ENCODE measurements at places on chromosomes 3 and 15.

- H3K4me1 ChIP-seq = no peaks in the 10 kb centered on the region
- no peak for DNase-seq
Observed at GRCh38 chr3:190092250-190092649, 28.4 kb downstream of the P3H2 start.

- no peaks in the 10 kb centered on the region for H3K36me3 ChIP-seq
- H3K27me3 ChIP-seq = peaks cover 38% of the 10 kb centered on the region
- peaks cover 30% of the 10 kb centered on the region for H3K4me1 ChIP-seq
- H3K27ac ChIP-seq = no peak overlapping the region
Observed at GRCh38 chr3:50275141-50275995, 3.5 kb upstream of the LSMEM2 start.

- peaks cover 8% of the 10 kb centered on the region for H3K27me3 ChIP-seq
- no peaks in the 10 kb centered on the region for H3K36me3 ChIP-seq
- no peak overlapping the region for H3K4me3 ChIP-seq
- no peak for DNase-seq
Observed at GRCh38 chr3:40780925-40781406, 256.2 kb downstream of the ZNF621 start.

DNA sequence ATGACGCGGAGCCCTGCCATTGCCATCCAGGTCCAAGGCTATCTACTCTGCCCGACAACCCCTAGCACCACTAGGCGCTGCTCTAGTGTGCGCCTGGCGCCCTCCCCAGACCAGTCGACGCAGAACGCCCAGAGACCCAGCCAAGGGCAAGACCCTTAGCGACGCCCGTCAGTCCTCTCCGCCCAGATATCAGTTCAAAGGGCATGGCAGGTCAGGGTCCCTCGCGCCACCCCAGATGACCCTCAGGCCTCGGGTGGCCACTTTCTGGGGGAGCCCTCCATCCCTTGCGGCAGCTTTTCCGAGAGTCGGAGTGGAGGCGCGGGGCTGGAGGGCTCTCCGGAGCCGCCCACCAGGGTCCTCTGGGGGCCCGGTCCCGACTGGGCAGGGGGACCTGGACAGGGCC, 371 bp upstream of the CLSTN2 start:
- DNase-seq = no peak
- no peak overlapping the region for H3K27ac ChIP-seq
- H3K4me3 ChIP-seq = no peak overlapping the region
- H3K36me3 ChIP-seq = no peaks in the 10 kb centered on the region
- peaks cover 5% of the 10 kb centered on the region for H3K4me1 ChIP-seq

DNA sequence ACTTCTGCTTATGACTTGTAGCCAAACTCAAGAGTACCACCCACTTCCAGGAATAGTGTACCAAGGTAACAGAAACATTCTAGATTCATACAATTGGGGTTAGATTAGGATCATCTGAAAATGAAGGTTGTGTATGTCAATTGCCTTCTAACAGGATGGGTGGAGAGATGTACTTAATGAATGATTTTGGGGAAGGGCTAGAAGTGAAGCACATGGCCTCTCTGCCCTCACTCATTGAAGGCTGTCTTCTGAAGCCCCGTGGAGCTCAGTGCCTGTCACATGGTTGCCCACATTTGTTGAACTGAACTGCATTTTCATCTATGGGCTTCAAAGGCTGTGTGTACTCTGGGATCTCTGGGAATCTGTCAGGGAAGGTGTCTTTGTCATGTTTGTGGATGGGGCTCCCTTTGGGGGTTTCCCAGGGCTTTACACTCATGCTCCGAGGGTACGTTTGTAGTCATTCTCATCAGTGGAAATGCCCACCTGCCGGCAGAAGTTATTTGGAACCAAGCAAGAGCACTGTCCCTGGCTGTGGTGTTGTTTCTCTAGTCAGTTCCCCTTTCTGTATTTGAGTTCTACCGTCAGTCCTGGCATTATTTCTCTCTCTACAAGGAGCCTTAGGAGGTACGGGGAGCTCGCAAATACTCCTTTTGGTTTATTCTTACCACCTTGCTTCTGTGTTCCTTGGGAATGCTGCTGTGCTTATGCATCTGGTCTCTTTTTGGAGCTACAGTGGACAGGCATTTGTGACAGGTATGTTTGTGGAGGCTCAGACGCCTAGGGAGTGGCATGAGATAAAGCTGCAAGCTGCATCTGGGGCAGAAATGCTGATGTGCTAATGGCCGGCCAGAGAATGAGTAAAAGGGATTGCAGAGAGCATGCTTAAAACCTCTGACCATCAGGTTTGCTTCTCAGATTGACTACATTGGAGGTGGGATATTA, 22.4 kb downstream of the CD86 start:
- H3K4me3 ChIP-seq = peak overlapping the region; percentile 75
- H3K27ac ChIP-seq = peak overlapping the region; percentile 81
- no peak for DNase-seq
- no peaks in the 10 kb centered on the region for H3K36me3 ChIP-seq
- H3K27me3 ChIP-seq = peaks cover 6% of the 10 kb centered on the region
- H3K4me1 ChIP-seq = peaks cover 31% of the 10 kb centered on the region

DNA sequence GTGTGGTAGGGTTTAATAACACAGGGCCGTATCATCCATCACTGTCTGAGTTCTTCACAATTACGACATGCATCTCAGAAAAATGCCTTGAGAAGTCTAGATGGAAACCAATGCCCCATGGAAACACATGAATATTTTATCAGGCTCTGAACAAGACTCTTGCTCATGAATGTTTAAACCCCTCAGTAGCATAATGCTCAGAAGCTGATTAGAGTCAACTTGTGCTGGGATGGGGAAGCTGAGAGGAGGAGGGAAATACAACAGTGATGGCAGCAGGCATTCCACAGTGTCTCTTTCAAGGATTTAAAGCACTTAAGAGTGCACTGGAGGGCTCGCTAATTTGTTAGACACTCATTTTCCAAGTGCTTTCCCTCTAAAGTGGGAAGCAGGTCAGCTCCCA, 3.8 kb downstream of the GPR156 start:
- no peak for DNase-seq
- peaks cover 1% of the 10 kb centered on the region for H3K4me1 ChIP-seq
- H3K27ac ChIP-seq = no peak overlapping the region
- no peak overlapping the region for H3K4me3 ChIP-seq
- no peaks in the 10 kb centered on the region for H3K36me3 ChIP-seq
- H3K27me3 ChIP-seq = peaks cover 59% of the 10 kb centered on the region

DNA sequence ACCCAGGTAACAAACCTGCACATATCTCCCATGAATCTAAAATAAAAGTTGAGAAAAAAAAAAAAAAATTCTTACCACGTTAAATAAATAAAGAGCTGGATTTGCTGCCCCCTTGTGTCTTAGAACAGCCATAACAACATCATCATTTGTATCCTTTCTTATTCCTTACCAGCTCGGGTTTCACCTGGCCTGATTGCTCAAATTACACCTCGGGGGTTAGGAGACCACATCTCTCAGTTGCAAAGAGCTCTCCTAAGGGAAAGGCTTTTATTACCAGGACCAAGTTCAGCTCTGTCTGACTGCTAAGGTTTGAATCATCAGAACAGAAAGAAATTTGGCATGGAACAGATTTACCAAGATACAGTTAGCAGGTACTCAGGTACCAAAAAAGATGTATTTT, 25.8 kb upstream of the RPL39L start:
- no peaks in the 10 kb centered on the region for H3K36me3 ChIP-seq
- no peak overlapping the region for H3K4me3 ChIP-seq
- H3K27ac ChIP-seq = no peak overlapping the region
- peaks cover 8% of the 10 kb centered on the region for H3K27me3 ChIP-seq

- H3K27ac ChIP-seq = no peak overlapping the region
- H3K4me3 ChIP-seq = no peak overlapping the region
- H3K27me3 ChIP-seq = peaks cover 26% of the 10 kb centered on the region
- DNase-seq = peak; percentile 5
- H3K36me3 ChIP-seq = no peaks in the 10 kb centered on the region
- H3K4me1 ChIP-seq = peaks cover 11% of the 10 kb centered on the region
Observed at GRCh38 chr15:95284933-95285421, 1045.5 kb upstream of the NR2F2 start.

- no peaks in the 10 kb centered on the region for H3K27me3 ChIP-seq
- H3K36me3 ChIP-seq = no peaks in the 10 kb centered on the region
- no peak for DNase-seq
- H3K4me1 ChIP-seq = no peaks in the 10 kb centered on the region
- H3K27ac ChIP-seq = no peak overlapping the region
Observed at GRCh38 chr3:54731732-54732445, 196.0 kb downstream of the LRTM1 start.

GRCh38 chr15:60889006-60889405, 340.1 kb downstream of the RORA start:
- no peak for DNase-seq
- H3K27ac ChIP-seq = no peak overlapping the region
- H3K36me3 ChIP-seq = no peaks in the 10 kb centered on the region
- no peak overlapping the region for H3K4me3 ChIP-seq

DNA sequence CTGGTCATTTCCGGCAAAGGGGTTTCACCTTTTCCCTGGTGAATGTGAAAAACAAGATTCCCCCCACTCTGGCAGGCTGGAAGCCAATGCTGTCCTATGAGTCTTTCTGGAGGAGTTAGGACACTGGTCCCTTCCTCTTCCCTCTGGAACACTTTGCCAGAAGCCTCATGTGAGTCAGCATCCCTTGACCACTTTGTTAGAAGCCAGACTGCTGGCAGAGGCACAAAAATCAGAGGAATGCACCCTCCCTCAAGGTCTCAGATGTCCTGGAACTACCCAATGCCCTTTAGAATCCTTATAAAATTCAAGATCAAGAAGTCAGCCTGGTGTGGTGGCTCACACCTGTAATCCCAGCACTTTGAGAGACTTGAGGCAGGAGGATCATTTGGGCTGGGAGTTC, 26.6 kb downstream of the ITGB5 start:
- H3K27ac ChIP-seq = no peak overlapping the region
- peaks cover 7% of the 10 kb centered on the region for H3K27me3 ChIP-seq
- H3K4me1 ChIP-seq = no peaks in the 10 kb centered on the region
- no peak overlapping the region for H3K4me3 ChIP-seq

- no peak overlapping the region for H3K4me3 ChIP-seq
- no peaks in the 10 kb centered on the region for H3K36me3 ChIP-seq
- H3K4me1 ChIP-seq = no peaks in the 10 kb centered on the region
- DNase-seq = no peak
Observed at GRCh38 chr15:53830707-53831386, 71.4 kb upstream of the WDR72 start.

- peaks cover 31% of the 10 kb centered on the region for H3K4me1 ChIP-seq
- H3K36me3 ChIP-seq = no peaks in the 10 kb centered on the region
- H3K27me3 ChIP-seq = peaks cover 17% of the 10 kb centered on the region
Observed at GRCh38 chr15:75131269-75131643, 70.4 kb upstream of the C15orf39 start.

GRCh38 chr15:42602501-42602900, 27.1 kb downstream of the STARD9 start:
- peaks cover 33% of the 10 kb centered on the region for H3K4me1 ChIP-seq
- no peaks in the 10 kb centered on the region for H3K27me3 ChIP-seq
- peaks cover 3% of the 10 kb centered on the region for H3K36me3 ChIP-seq
- no peak for DNase-seq

- DNase-seq = no peak
- no peak overlapping the region for H3K4me3 ChIP-seq
- peaks cover 2% of the 10 kb centered on the region for H3K27me3 ChIP-seq
- H3K27ac ChIP-seq = no peak overlapping the region
- peaks cover 22% of the 10 kb centered on the region for H3K4me1 ChIP-seq
Observed at GRCh38 chr3:149227591-149228268, 6.1 kb upstream of the CP start.

- no peak for DNase-seq
- no peaks in the 10 kb centered on the region for H3K36me3 ChIP-seq
- H3K27me3 ChIP-seq = peaks cover 11% of the 10 kb centered on the region
- no peaks in the 10 kb centered on the region for H3K4me1 ChIP-seq
- no peak overlapping the region for H3K27ac ChIP-seq
Observed at GRCh38 chr15:39094116-39094515, 486.8 kb upstream of the THBS1 start.

GRCh38 chr3:136664771-136665170, 87.4 kb downstream of the STAG1 start:
- DNase-seq = no peak
- H3K4me3 ChIP-seq = no peak overlapping the region
- H3K27ac ChIP-seq = no peak overlapping the region
- H3K4me1 ChIP-seq = peaks cover 33% of the 10 kb centered on the region

- peak overlapping the region; percentile 13 for H3K27ac ChIP-seq
- peaks cover 30% of the 10 kb centered on the region for H3K4me1 ChIP-seq
- H3K27me3 ChIP-seq = no peaks in the 10 kb centered on the region
- H3K36me3 ChIP-seq = peaks cover 9% of the 10 kb centered on the region
Observed at GRCh38 chr3:136142592-136142991, 53.5 kb downstream of the MSL2 start.

DNA sequence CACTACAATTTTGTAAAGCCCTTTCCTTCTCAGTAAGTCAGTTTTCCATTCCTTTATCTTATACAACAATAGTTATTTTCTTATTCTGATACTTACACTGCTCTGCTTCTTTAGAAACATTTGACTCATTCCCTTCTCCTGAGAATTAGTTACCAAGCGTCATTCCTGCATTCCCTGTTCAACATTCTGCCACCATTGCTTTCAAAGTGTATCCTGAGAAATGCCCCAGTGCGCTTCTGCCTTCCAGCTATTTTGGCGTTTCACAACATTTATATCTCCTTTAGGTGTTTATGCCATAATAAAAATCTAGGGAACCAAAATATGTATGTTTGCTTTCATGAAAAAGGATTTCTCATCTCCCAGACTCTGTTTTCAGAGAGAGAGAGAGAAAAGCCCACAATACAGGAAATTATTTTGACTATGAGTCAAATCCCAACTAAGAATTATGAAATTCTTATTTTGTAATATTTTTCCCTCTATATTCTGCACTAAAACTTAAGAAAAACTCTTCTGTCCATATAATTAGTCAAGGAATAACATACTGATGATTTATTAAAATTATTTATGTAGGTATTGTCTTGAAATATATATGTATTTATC, 118.2 kb upstream of the RAP2B start:
- no peak overlapping the region for H3K27ac ChIP-seq
- H3K27me3 ChIP-seq = peaks cover 2% of the 10 kb centered on the region
- no peaks in the 10 kb centered on the region for H3K36me3 ChIP-seq
- H3K4me1 ChIP-seq = peaks cover 5% of the 10 kb centered on the region
- no peak overlapping the region for H3K4me3 ChIP-seq
- no peak for DNase-seq

GRCh38 chr3:138908846-138909245, 38.1 kb downstream of the FOXL2 start:
- no peak overlapping the region for H3K27ac ChIP-seq
- no peak overlapping the region for H3K4me3 ChIP-seq
- H3K36me3 ChIP-seq = no peaks in the 10 kb centered on the region
- no peaks in the 10 kb centered on the region for H3K4me1 ChIP-seq
- H3K27me3 ChIP-seq = no peaks in the 10 kb centered on the region

- no peak for DNase-seq
- H3K36me3 ChIP-seq = no peaks in the 10 kb centered on the region
- no peak overlapping the region for H3K27ac ChIP-seq
- H3K27me3 ChIP-seq = no peaks in the 10 kb centered on the region
Observed at GRCh38 chr3:42876401-42876800, 722 bp upstream of the CYP8B1 start.

DNA sequence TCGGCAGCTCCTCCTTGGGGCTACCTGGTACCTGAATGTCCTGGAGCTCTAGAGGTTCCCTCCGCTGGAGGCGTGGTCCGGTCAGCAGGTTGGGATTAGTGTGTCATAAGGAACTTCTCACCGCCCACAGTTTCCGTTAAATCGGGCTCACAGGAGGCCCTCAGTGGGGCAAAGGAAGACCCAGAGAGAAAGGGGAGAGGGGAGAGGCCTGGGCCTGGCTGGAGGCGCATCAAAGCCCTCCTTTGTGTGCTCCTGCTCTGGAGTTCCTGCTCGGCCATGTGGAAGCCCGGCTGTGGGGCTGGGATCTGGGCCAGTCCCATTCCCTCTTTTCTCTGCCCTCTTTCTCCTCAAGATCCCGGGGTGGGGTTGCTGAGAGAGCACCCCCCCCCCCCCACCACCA, at the start of gene RLBP1:
Gene RLBP1, minus strand, starts transcription at position 37 of the 400 bp plus-strand sequence. CDS start 2,604 bp downstream, outside the sequence.
- no peak for DNase-seq
- no peaks in the 10 kb centered on the region for H3K36me3 ChIP-seq
- peaks cover 5% of the 10 kb centered on the region for H3K27me3 ChIP-seq

Measured in activated naive CD8-positive, alpha-beta T cell treated with anti-CD3 and anti-CD28 coated beads, Interleukin-2, amount 50 U/mL, for 24 hours (primary cell).